ENCODE measurements at places on chromosomes 5 and 9.

GRCh38 chr9:91196103-91196950, 165.4 kb downstream of the AUH start:
- DNase-seq: no peak

DNA sequence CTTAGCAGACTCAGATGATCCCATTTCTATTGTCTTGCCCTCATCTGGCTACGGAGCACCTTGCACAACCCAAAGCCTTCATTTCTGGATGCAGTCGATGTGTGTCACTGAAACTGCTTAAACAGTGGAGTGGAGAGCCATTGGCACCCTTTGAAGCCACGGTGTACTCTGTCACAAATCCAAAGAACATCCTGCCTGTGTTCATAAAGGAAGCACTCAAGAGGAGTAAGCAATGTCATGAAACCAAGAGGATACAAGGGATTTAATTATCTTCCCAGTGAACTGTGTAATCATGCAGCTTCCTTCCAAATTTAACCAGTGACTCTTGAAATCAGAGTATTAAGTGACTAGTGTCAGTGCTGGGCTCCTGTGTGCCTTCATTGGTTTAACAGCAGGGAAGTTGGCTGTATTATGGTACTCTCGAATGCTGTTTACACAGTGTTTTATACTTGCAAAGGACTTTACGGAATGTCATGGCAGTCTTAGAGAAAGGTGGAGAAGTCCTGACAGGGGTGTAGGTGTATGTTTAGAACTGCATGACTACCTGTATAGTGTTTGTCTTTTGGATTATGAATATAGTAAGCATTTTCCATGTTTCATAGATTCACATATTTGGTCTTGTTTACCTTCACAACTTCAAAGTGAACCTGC, 41.9 kb downstream of the CD180 start:
- no peak for DNase-seq

- DNase-seq: no peak
Measured at GRCh38 chr5:81971111-81971711, 612 bp upstream of the ATG10 start.

- no peak for DNase-seq
Measured at GRCh38 chr5:113474100-113474728, 14.0 kb downstream of the MCC start.

GRCh38 chr5:95631255-95631958, 11.5 kb downstream of the GPR150 start:
- DNase-seq: peak; percentile 77

DNA sequence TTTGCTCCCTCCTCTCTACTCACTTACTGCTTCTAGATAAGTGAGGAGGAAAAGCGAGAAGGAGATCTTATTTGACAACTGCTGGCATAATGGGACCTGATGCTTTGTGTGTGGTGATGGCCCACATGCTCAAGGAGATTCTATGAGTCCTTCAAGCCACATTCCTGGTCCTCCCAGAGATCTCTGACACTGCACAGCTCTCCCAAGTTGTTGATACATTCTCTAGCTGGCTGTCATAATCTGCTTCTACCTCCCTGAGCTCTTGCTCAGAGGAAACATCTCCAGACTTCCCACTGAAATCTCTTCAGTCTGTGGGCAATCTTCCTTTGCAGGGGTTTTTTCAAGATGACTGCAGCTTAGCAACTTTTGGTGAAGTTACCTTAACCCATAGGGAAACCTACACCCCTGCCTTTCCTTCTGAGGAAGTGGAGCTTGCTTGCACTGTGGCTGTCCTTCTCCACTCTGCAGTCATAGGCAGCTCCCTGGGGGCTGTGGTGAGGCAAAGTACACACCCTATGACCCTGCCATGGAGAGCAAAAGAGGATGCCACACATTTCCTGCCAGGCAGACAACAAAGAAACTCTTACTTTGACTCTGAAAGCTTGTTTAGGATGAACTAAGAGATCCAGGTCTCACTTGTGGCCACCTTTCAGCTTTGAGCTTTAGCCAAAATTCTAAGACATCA, 163.8 kb downstream of the TMEM38B start:
- DNase-seq: no peak

- no peak for DNase-seq
Measured at GRCh38 chr9:136117291-136117915, 1.3 kb downstream of the TMEM250 start.

DNA sequence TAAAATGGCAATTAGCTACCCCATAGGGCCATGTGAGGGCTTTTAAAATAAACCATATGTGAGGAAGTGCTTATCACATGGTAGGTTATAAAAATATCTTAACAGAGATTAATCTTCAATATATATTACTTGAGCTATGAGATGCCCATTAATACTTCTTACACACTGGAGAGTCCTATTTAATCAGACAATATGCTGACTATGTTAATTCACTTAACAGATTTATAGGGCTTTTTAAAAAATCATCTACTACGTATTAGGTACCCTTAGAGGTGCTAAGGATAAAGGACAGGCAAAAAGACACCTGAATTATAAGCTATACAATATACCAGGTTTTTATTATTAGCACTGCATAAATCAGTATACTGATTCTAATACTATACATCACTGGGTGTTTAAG, 102.6 kb downstream of the STRBP start:
- no peak for DNase-seq

GRCh38 chr5:179124853-179125788, 64.9 kb downstream of the ZNF354C start:
- no peak for DNase-seq

- no peak for DNase-seq
Measured at GRCh38 chr9:80932947-80933780, 756.2 kb downstream of the TLE1 start.

- no peak for DNase-seq
Measured at GRCh38 chr9:22265038-22265437, 181.6 kb upstream of the DMRTA1 start.

DNA sequence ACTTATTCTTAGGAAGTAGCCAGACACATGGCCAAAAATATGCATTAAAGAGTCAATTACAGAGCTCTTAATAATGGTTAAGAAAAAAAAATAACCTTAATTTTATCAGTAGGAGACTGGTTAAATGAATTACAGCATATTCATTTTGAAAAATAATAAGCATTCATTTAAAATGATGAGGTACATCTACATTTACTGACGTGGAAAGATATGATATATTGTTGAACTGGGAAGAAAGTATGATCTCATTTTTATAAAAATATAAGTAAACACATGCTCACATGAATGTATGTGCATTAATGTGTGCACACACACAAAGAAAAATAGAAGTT, 250.3 kb downstream of the ENC1 start:
- no peak for DNase-seq

DNA sequence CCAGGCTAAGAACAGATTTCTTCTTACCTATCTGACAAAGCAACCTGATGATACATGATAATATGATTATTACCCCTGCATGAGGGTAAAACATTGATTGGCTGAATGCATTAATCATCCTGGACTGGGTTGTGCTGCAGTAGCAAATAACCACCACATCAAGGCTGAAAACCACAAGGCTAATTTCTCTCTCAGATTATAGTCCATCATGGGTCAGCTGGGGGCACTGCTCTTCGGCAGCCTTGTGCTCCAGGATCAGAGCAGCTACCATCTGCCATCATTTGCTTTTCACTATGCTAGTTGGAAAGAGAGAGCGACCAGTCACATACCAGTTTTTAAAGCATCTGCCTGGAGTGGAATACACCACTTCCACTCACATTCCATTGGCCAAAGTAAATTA, 383.5 kb downstream of the RASEF start:
- DNase-seq: no peak

GRCh38 chr5:165881259-165881658, 2375.8 kb downstream of the MAT2B start:
- no peak for DNase-seq

DNA sequence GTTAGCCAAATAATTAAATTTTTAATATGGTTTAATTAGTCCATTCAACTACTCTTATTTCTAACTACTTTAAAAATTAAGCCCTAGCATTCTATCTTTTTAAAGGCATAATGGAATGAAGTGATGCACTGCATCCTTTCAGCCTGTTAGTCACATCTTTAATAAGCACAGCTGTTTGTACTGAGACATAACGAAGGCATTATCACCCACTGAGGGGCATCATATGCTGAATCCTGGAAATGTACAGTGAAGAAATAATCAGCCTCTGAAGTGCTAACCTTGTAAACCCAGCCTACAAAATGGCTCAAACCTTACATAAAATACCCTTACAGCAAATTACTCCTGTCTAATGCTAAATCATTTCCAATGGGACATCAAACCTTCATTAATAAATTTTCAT, 33.1 kb downstream of the EPB41L4A start:
- no peak for DNase-seq

- peak; percentile 19 for DNase-seq
Measured at GRCh38 chr5:174760721-174761120, 36.3 kb downstream of the MSX2 start.

- DNase-seq: no peak
Measured at GRCh38 chr9:29659736-29660135, 2086.5 kb upstream of the C9orf72 start.

- no peak for DNase-seq
Measured at GRCh38 chr5:170769246-170769645, 14.3 kb upstream of the GABRP start.

DNA sequence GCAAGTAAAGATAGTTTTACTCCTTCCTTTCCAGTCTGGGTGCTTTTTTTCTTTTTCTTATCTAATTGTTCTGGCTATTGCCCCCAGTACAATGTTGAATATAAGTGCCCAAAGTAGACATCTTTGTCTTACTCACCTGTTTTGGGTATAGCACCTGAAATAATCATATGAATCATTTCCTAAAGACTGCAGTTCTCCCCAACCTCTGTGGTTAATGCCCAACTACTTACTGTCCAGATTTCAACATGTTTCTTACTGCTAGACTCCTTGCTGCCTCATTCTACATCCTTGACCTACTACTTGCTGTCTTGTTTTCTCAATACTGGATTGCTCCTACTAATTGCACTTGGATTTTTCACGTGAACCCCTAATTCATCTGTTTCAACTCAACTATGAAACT, 8.8 kb upstream of the HSDL2 start:
- DNase-seq: no peak

GRCh38 chr9:78781681-78782080, 484.8 kb downstream of the PSAT1 start:
- DNase-seq: peak; percentile 39

DNA sequence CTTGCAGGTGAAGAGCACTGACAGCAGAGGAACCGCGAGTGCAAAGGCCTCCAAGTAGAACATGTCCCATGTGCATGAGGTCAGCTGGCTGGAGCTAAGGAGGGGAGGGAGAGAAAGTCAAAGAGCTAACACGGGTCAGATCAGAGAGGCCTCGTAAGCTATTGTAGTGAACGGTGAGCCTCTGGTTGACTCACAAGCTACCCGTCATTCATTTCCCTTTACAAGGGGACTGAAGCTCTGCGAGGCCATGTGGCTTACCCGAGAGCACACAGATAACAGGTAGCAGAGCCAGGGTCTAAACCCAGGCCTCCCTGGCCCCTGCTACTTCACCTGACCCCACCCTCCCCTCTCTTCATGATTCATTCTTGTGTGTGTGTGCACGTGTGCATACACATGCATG, 152.7 kb upstream of the ADRA1B start:
- DNase-seq: no peak

GRCh38 chr5:22591461-22591860, 261.7 kb downstream of the CDH12 start:
- no peak for DNase-seq

GRCh38 chr9:106069241-106069640, 374.9 kb downstream of the TMEM38B start:
- DNase-seq: peak; percentile 57

GRCh38 chr5:83513491-83513890, 41.9 kb downstream of the VCAN start:
- no peak for DNase-seq

DNA sequence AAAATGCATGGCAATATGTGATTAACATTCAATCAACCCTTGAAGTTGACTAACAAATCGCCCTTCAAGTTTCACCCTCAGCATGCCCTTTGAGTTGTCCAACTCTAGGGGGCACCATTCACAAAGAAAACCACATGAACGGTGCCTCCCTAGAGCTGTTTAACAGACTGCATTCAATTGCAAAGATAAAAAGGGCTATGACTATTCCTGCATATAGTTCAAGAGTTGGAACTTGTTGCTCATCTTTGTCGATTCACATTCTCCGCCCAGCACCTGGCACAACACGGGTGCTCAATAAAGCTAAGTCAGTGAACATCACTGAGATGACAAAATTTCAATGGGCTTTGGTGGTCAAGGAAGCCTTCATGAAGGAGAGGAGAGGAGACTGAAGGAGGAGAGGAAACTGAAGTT, 69.6 kb upstream of the SLC30A5 start:
- peak; percentile 39 for DNase-seq

DNA sequence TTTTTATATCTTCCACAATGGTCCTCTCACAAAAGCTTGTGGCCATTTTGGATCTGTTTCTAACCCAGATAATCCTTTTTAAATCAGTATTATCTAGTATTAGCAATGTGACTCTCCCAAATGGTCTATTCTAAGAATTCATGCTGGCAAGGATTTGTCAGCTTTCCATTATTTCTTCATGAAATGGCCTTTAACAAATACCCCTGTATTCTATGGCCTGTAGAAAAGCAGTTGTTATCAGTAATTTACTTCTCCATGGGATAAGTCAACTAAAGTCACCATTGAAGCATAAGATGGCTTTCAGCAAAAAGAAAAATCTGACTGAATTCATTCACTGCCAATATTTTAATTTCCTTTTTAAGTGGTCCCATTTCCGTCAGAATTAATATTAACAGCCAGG, 346.4 kb upstream of the FAM174A start:
- DNase-seq: no peak

DNA sequence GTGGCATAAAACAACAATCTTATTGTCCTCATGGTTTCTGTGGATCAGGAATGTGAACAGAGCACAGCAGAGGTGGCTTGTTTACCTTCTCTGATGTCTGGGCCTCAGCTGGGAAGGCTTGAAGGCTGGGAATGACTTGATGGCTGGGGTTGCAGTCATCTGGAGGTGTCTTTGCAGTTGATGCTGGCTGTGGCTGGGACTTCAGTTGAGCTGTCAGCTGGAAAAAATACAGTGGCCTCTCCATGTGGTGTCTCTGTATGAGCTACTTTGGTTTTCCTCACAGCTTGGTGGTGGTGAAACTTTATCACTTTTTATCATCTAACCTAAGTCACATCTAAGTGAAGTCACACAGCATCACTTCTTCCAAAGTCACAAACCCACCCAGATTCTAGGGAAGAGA, 24.7 kb upstream of the STX17 start:
- DNase-seq: no peak

GRCh38 chr9:95070549-95071021, 246.9 kb downstream of the FANCC start:
- DNase-seq: no peak

DNA sequence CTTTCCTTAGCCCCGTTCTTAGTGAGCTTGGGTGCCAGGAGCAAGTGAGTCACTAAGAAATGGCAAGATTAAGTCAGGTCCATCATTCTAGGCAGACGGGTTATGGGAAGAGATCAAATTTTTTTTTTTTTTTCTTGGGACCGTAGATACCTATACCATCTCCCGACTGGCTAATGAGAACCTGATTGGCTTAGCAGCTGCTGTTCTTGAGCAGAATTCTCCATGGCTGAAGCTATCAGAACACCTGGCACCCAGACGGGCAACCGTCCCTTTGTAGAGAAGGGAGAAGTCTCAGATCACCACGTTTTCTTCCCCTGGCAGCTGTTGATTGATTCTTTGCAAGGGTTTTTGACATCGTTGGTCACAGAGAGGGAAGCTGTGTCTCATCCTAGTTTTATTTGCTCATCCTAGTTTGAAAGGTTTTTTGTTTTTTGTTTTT, 78.6 kb downstream of the AOPEP start:
- DNase-seq: no peak

- peak; percentile 98 for DNase-seq
Measured at GRCh38 chr9:83509402-83509801, 28.8 kb downstream of the FRMD3 start.
